ENCODE measurements at places on chromosomes 7 and 10.

DNA sequence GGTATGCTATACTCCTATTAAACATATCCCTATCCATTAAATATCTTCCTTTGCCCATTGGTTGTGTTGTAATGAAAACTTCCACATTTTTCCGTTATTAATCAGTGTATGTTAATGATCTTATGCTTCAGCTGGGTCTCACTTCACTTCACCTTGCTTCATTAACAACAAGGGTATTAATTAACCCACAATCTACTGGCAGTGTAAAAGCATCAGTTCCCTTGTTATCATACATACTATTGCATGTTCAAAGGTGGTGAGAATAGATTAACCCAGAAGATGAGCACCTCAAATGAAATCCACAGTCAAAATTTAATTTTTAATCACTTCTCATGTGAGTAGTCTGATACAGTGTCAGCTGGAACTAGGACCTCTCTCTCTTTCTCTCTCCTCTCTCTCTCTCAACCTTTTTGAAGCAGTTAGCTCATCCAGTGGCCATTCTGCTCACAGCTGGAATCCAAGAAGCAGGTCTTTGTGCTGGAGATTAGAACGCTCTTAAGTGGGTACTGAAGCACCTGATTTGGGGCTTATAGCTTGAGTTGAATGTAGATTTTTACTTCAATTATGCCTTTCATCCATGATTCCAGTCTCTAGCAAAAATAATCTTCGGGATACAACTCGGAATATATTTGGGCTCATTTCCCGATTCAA lies 172.3 kb downstream of the RAPGEF5 start:
- DNase-seq = no peak

GRCh38 chr7:149791-150636 lies 42.4 kb upstream of the FAM20C start:
- peak; percentile 52 for DNase-seq

GRCh38 chr7:116455009-116455408 lies 44.5 kb upstream of the CAV2 start:
- DNase-seq = no peak

DNA sequence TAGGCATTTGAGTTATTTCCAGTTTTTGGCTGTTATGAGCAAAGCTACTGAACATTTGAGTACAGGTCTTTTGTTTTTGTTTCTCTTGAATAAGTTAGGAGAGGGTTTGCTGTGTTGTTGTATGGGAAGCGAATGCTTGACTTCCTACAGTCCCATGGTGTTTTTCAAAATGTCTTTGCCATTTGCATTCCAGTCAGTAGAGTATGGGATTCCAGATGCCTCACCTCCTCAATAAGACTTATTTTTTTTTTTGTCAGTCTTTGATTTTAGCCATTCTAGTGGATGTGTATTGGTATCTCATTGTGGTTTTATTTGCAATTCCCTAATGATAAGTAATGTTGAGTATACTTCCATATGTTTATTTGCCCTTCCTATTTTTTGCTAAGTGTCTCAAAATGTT lies 19.4 kb downstream of the CDK13 start:
- DNase-seq = no peak

- no peak for DNase-seq
These were observed 104.4 kb downstream of the SVIL start for GRCh38 chr10:29530112-29530976.

DNA sequence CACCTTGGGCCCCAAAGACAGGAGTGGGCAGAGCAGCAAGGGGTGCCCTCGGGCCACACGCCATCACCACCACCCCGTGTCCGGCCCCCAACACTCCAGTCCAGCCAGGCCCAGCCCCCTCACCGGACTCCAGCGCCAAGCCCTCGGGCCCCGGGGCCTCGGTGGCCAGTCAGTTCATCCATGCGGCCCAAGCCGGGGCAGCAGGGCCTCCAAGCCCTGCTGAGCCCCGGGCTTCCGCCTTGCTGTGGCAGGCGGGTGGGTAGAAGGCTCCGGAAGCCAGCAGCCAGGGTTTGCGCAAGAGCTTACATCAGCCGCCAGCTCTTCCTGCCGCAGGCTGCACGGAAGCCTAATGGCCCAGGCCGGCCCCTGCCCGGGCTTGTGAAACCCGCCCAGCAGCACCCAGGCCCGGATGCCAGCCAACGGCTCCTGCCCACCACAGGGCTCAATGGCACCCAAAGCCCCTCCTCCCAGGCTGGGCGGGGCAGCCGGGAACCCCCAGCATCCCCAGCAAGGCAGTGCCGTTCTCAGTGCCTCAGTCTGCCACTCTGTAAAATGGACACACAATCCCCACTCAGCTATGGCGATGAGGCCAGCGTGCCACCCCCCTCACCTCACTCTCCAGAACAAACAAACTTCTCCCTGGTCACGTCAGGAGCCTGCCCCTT lies 26.5 kb downstream of the TNRC18 start:
- DNase-seq = peak; percentile 96

GRCh38 chr10:50627896-50628295 lies 4.1 kb upstream of the SGMS1 start:
- DNase-seq = no peak

- peak; percentile 47 for DNase-seq
These were observed 694 bp downstream of the COL1A2 start for GRCh38 chr7:94395141-94396036.

GRCh38 chr7:16647435-16647960 lies 1.5 kb downstream of the BZW2 start:
- no peak for DNase-seq

DNA sequence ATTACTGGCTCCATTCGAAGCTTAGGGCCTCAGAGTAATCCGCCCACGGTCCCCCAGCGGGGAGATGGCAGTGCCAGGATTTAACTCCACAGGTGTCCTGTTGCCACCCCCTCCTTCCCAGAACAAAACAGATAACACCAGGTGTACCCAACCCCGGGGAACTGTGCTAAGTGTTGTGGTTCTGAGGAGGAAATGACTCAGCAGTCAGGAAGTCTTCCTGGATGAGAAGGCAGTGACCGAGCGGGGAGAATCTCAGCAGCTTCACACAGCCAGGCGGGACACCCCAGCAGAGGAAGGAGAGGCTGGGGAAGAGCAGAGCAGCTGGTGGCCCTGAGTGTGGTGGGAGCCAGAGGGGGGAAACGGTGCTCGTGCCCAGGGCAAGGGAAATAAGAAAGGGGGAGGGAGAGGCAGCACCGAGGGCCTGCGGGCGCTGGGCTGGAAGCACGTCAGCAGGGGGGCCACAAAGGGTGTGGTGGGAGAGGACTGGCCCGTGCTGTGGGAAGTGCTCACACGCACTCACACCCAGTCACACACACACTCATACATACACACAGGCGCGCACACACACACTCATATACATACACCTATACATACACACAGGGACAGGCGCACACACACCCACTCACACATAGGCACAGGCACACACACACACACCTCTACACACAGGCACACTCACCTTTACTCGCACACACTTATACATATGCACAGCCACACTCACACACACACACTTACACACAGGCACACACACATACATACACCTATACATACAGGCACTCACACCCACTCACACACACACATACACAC lies 59.8 kb upstream of the CHST15 start:
- DNase-seq = peak; percentile 38

DNA sequence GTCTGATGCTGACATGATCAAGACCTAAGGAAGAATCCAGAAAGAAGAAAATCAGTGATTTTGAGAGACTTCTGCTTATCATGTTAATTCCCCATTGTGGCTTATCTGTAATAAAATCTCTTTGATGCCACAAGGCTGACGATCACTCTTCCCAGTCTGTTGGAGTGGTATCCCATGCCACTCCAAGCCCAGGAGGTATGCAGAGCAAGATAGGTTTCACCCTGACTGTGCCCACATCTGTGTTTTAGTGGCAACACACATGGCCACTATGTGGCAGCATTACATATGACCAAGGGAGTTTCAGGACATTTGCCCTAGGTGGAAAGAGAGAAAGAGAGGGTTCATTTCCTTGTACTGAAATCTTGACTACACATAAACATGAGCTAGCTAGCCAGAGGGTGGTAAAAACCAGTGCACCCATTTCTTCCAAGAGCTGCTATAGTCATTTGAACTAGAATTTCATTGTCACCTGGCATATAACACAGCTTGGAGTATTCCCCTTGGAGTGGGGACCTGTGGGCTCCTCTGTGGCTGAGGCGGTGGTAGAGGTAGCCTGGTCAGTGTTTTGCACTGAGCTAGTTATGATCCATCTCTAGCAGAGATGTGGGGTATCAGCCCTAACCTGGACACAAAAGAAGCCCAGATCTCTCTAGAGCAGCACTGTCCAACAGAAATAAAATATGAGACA lies 20.8 kb downstream of the LAMB4 start:
- no peak for DNase-seq

DNA sequence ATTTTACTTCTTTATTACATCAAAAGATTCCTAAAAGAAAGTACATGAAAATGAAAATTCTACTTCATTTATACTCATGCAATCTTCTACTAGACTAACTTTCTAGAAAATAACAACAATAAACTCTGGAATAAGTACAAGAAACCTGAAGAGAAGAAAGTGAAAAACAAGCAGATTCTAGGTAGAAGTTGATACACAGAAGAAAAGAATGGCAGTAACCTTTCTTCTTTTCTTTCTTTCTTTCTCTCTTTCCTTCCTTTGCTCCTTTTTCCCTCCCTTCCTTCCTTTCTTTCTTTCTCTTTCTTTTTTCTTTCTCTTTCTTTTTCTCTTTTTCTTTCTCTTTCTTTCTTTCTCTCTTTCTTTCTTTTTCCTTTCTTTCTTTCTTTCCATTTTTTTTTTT lies 541.7 kb upstream of the ANKRD30A start:
- DNase-seq = no peak

GRCh38 chr7:28609608-28610007 lies 197.3 kb downstream of the CREB5 start:
- DNase-seq = no peak

- no peak for DNase-seq
These were observed 1256.8 kb upstream of the SORCS1 start for GRCh38 chr10:108421266-108421665.

DNA sequence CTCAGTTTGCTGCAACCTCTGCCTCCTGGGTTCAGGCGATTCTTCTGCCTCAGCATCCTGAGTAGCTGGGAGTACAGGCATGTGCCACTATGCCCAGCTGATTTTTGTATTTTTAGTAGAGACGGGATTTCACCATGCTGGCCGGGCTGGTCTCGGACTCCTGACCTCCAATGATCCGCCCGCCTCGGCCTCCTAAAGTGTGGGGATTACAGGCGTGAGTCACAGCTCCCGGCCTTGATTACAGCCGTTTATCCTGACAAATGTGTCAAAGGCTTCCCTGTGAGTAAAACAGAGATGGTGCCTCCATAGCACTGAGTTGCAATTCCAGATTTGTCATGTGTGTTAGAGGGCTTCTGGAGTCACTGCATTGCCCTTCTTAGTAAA lies 273.7 kb downstream of the CCDC3 start:
- DNase-seq = no peak

DNA sequence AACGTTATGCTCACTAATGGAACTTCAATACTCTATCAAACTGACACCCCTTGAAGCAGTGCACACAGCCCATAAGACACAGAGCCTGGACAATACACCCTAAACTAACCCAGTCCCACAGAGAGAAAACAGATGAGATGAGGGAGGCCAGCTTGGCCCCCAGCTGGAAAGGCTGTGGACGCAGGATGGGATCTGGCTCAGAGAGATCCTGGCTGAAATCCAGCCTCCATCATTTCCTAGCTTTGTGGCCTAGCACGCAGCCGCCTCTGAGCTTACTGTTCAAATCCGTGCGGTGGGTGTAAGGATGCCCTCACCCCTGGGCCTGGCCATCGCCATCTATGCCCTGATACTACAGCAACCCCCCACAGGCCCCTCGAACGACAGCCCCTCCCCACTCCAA lies 32.7 kb downstream of the SNX8 start:
- no peak for DNase-seq

DNA sequence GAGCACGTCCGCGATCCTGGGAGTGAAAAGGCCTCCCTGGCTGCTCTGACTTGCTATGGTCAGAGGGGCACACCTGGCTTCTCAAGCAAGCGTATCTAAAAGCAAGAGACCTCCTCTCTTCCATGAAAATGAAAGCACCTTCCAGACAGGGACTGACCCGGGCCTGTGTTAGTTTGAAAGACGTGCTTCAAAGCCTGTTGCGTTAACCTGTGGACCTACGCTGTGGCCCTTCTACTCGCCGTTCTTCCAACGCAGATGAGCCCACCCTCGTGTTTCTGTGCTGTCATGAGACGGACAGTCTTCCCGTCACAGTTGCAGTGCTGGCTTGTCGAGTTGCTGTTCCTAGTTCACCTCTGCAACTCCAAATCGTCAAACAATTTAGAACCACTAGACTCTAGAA lies 15.5 kb upstream of the GDI2 start:
- no peak for DNase-seq

DNA sequence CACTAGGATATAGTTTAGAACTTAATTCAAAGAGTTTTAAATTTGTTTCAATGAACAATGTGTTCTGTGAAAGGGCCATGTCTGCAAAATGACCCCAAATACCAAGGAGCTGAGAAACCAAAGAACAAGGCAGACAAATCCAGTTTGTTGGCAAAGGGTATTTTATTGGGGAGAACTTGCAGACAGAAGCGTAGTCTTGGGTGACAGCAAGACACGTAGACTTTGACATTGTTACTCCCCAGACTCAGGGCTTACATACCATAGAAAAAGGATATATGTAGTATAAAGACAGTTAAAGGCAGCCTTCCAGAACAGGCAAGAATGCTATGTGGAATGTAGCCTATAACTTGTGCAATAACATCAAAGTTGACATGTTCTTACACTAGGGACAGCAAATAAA lies 95.0 kb upstream of the TAS2R16 start:
- no peak for DNase-seq

DNA sequence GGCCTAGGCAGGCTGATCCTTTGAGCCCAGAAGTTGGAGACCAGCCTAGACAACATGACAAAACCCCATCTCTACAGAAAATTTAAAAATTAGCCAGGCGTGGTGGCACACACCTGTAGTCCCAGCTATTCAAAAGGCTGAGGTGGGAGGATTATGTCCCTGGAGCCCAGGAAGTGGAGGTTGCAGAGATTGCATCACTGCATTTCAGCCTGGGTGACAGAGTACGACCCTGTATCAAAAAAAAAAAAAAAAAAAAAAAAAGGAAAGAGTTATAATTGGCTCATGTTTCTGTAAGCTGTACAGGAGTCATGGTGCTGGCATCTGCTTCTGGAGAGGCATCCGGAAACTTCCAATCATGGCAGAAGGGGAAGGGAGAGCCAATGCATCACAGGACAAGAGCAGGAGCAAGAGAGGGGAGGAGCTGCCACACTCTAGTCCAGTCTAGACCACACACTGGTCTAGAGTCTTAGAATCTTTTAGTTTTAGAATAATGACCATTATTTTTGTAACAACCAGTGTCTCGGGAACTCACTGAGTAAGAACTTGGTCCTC lies 16.8 kb downstream of the DOCK1 start:
- no peak for DNase-seq
